ENCODE measurements at places on chromosomes 11 and 22.
A peak's percentile ranks its signal among the peaks of the same experiment; 100 is the strongest.

DNA sequence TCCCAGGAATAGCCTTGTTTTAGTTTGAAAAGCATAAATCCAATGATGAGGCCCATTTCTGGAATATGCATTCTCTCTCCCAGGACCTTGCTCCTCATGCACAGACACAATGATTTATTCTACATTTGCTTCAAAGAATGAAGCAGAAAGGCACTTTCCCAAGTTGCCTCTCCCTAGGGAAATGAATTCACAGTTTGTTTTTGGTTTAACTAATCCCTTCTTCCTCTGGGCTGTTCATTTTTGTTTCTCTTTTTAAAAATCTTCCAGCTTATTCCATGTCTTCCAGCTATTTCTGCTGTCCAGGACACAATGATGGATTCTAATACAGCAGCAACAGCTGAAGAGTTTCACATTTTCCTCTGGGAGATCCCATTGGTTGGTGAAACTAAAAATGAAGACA is 1529.2 kb upstream of the TENM4 start:
- no peak for DNase-seq

DNA sequence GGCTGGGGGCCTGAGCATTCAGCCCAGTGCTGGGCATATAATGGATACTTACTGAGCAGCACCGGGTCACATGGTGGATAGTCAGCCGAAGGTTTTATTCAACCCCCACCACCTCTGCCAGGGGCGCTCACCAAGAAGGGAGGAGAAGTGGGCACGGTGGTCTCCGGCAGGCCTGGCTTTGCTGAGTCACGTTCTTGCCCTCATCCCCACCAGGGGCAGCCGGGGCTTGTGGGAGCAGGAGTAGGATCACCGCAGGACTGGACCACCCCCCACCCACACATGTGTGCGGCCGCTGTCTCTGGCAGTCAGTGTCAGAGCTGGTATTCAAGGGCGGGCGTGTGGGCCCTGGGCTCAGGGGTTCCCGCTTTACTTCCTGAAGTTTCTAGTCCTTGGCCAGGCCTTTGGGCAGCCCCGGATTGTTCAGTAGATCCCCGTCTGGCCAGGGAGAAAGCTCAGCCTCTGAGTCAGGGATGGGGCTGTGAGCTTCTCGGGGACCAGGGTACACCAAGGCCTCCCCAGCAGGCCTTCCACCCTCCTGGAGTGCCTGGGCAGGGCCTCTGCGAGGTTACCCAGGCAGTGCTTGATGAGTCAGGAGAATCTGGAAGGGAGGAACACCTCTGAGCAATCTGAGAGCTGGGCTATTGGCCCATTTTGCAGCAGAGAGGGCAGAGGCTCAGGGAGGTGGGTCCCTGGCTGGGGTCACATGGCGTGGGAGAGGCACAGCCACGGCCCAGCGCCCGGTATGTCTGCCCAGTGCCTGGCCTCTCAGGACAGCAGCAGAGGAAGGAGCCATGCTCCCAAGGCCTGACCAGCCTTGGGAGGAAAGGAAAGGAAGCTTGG is 60.6 kb downstream of the RTL6 start:
- no peak for DNase-seq

DNA sequence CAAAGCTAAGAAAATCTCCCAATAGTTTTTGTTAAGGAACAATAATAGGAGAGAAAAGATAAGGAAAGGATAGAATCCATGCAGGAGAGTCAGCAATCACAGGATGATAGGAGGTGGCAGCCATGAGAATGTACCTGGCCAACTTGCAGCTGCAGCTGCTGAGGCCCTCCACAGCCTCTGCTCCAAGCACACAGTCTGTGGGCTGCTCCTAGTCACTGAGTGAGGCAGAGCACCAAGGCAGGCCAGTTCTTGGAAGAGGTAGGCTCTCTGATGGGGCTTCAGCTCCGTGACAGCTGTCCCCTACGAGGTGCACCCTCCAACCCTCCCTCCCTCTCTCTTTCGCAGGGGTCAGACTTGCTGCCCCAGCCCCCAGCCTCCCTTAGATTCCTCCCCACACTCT is 5.5 kb upstream of the KCNJ1 start:
- no peak for DNase-seq

- no peak for DNase-seq
These were observed 42.2 kb upstream of the CCDC134 start for GRCh38 chr22:41758231-41758630.

GRCh38 chr22:25061134-25061533 is 108.6 kb downstream of the KIAA1671 start:
- no peak for DNase-seq

GRCh38 chr22:36204632-36205015 is 3.0 kb upstream of the APOL4 start:
- DNase-seq, result peak; percentile 43

DNA sequence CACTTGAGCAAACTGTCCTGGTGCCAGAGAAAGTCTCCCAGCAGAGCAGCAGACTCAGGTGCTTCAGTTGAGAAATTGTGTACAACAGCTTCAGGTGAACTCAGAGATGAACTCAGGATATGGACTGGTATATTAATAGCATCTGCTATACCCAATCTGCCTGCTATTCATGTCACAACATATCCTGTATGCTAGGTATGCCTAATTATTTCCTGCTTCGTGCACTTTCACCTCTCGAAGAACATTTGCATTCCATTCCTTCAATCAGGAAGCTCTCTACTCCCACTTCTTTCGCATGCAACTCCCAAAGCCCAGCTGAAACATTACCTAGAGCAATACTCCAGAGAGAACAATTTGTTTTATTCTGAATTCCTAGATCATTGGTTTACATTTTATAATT is 207.7 kb downstream of the KCNA4 start:
- DNase-seq, result no peak

GRCh38 chr11:119460582-119460981 is 37.6 kb upstream of the THY1 start:
- DNase-seq, result no peak

DNA sequence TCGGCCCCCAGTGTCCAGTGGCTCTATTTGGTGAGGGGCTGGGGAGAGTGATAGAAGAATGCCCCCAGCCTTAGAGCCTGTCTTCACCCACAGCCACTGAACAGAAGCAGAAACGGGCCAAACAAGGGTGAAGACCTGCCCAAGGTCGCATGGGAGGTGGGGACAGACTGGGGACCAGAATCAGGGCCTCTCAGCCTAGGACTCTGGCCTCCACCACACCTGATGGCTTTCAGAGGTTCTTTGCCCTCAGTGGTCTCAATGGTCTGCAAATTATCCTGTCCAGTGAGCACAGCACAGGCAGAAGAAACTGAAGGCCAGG is 4.5 kb upstream of the MYRF start:
- DNase-seq, result no peak

GRCh38 chr22:50185375-50186087 is at the start of gene TRABD:
TRABD (plus strand) TSS chr22:50185913; CDS start chr22:50193061, 7,148 bp downstream.
- peak; percentile 92 for DNase-seq

GRCh38 chr11:57223601-57224000 is 13.4 kb downstream of the APLNR start:
- DNase-seq, result no peak

DNA sequence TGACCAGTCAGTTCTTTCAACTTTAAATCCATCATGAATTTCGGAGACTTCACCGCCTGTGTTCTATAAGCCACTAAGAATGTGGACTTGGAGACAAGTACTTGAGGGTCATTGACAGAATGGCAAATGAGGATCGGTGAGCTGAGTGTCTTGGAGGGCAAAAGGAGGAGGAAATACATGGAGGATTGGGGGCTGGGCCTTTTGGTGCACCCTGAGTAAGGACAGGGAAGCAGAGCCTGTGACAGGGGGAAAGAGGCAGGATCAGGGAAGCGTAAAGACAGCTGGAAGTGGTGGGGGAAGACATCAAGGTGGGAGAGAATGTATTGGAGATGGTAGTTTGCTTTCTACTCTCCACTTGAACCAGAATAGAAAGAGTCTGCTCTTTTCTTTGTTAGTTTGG is 70.4 kb upstream of the MTMR2 start:
- DNase-seq, result no peak

- no peak for DNase-seq
These were observed 9.7 kb upstream of the SLCO2B1 start for GRCh38 chr11:75141166-75141565.

Data from B cell (primary cell).